NCI-H1092 treated with DMSO at 0.1 percent for 48 hours (cell line): ENCODE measurements at places on chromosomes 1 and 21.
A peak's percentile ranks its signal among the peaks of the same experiment; 100 is the strongest.

DNA sequence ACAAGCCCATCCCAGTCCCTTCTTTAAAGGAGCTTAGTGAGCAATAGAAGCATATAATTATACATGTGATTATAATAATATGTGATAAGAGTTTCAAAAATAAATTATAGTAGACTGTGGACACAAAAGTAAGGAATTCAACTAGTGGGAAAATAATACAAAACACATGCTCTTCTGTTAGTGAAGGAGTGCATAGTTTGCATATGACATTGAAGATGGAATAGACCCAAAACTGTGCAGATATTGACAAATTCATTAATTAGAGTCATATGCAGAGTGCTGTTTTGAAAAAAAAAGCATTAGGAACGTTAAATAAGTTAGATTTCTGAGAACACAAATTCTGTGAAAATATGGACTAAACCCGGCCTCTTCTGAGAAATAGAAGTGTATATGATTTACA is 278.8 kb downstream of the ASTN1 start:
- no peak for DNase-seq

DNA sequence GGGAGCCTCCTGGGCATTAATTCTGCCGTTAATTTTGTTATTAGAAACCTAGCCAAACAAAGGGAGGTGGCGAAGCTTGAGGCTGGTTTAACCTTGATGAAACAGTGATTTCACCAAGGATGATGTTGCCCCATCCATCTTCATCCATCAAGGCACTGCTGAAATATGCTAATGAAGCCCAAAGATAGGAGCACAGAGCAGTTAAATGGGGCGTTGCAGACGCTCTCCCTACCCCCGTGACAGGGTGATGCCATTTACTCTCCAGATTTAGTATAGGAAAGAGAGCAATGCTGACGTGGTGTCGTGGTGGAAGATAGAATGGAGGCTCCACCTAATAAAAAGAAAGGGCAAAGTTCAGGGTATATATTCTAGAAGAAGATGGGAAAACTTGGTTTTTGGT is 84.0 kb downstream of the PBX1 start:
- no peak for DNase-seq

- peak; percentile 74 for DNase-seq
Observed at GRCh38 chr1:15740924-15741850, 1.1 kb upstream of the TMEM82 start.

GRCh38 chr1:248611883-248612414 is 14.4 kb upstream of the OR2T10 start:
- DNase-seq: no peak

DNA sequence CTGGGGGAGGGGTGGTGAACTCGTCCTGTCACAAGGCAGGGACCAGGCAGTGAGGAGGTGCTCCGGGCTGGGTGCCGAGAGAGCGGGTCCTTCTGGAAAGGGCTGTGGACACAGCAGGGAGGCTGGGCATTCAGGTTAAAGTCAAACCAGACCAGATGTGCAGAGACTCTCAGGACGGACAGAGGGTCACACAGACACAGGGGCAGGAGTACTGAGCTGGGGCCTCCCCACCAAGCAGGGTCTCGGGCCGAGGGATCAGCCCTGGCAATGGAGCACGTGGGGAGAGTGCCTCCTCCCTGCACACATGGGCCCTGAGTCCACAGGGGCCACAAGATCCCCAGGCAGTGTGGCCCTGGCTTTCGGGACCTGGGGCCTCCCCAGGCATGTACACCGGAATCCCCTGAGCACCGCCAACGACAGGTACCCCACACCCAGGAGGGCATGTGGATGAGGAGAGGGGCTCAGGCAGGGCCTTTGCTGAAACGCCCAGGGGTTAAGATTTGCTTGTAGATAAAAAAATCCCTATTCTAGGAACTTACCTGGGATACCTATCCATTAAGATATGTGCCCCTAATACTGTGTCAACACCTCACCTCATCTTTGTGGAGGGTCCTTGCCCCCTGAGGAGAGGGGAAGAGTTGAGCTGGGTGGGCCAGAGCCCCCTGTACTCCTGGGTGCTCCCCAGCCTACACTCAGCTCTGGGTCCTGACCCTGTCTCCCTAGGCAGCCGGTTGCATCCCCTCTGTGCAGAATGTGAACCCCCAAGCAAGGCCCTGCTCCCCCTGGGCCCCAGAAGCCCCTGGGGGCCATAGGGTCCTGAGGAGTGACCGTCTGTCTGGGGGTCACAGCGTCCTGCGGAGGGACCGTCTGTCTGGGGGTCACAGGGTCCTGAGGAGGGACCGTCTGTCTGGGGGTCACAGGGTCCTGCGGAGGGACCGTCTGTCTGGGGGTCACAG is 46.9 kb upstream of the ADARB1 start:
- DNase-seq: no peak

DNA sequence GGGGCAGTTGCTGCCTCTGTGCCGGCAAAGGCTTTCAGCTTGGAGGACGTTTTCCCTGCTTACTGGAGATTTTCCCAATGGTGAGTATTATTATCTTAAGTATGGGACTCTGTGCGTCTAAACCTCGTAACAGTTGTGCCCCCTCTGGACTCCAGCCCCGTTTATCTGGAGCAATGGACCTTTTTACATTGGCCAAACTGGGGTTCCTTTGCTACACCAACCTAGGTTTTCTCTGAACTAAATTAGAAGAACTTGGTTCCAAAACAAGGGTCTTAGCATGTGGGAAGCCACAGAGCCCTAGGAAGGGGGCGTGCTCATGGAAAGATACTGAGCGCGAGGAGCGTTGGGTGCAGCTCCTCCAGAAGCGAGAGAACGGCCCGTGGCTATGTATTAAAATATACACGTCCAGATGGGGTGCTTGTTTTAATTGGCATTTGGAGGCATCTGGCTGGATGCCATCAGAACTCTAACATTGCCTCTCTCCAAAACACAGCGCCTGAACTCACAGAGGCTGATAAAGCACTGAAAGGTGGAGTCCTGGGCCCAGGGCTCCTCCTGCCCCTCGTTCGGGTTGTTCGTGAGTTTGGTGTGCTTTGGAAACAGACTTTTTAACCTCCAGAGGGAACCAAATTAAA is 28.4 kb downstream of the POFUT2 start:
- no peak for DNase-seq

DNA sequence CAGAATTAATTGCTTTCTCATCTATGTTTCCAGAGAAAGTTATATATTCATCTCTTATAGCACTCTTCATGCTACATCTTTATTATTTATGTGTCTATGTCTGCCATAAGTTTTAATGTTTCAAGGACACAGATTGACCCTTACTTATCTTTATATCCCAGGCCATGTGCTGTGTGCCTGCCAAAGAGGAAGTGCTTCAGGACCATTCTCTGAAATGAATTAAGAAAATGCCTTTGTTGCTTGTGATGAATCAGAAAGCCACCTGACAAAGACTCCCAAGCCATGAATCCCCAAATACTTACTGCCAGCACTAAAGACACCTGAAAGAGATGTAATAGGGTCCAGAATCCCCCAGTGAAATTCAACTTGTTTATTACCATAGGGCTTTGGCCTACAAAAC is 342.1 kb upstream of the C1orf87 start:
- no peak for DNase-seq

DNA sequence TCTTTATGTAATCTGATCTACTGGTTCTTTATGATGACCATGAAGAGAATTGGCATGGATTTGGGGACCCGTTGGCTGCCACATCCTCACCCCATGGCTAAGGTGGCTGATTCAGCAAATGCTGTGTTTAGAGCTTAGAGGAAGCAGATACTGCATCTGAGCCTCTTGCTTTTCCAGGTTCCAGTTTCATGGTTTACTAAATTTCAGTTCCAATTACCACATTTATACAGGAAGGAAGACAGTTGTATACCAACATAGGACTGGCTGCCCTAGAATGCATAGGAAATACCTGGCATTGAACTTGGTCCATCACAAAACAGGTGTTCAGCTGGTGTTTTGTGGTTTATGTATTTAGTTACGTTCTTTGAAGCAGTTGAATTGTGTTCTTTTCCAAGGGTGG is 107.1 kb downstream of the ST3GAL3 start:
- DNase-seq: no peak

DNA sequence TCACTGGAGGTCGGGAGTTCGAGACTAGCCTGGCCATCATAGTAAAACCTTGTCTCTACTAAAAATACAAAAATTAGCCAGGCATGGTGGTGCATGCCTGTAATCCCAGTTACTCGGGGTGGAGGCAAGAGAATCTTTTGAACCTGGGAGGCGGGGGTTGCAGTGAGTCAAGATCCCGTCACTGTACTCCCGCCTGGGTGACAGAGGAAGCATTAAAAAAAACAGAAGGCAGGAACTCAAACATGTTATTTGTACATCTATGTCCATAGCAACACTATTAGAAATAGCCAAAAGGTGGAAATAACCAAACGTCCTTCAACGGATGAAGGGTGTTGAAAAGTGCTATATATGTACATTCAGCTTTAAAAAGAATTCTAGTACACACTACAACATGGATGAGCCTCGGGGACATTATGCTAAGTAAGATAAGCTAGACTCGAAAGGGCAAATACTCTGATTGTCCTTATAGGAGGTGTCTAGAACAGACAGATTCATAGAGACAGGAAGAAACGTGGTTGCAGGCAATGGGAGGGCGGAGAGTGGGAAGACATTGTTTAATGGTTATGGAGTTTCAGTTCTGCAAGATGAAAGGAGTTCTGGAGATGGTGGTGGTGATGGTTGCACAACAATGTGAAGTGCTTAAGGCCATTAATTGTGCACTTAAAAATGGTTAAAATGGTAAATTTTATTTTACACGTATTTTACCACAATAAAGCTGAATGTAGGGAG is 19.2 kb downstream of the NLRP3 start:
- DNase-seq: no peak

DNA sequence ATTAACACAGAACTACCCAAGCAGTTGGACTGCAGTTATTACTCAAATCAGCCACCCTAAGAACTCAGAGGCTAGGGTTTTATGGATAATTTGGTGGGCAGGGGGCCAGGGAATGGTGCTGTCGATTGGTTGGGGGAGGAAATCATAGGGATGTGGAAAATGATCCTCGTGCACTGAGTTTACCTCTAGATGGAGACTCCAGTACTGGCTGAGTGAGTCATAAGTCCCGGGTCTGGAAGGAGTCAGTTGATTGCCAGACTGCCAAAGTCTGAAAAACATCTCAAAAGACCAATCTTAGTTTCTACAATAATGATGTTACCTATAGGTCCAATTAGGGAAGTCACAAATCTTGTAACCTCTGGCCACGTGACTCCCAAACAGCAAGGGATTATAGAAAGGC is 257.5 kb upstream of the PRMT6 start:
- DNase-seq: no peak

DNA sequence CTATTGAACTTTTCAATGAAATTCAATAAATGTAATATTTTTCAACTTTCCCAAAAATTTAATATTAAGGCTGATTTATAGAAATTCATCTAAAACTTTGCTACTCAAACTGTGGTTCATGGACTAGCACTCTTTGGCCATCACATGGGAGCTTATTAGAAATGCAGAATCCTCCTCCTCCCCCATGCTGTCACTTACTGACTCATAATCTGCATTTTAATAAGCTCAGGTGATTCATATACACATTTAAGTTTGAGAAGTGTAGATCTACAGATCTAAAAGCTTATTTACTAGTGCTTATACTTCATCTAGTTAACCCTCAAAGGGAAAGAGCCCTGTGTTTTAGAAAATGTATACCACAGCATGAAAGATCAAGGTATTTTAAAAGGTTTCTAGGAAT is 84.3 kb downstream of the HS2ST1 start:
- DNase-seq: no peak

DNA sequence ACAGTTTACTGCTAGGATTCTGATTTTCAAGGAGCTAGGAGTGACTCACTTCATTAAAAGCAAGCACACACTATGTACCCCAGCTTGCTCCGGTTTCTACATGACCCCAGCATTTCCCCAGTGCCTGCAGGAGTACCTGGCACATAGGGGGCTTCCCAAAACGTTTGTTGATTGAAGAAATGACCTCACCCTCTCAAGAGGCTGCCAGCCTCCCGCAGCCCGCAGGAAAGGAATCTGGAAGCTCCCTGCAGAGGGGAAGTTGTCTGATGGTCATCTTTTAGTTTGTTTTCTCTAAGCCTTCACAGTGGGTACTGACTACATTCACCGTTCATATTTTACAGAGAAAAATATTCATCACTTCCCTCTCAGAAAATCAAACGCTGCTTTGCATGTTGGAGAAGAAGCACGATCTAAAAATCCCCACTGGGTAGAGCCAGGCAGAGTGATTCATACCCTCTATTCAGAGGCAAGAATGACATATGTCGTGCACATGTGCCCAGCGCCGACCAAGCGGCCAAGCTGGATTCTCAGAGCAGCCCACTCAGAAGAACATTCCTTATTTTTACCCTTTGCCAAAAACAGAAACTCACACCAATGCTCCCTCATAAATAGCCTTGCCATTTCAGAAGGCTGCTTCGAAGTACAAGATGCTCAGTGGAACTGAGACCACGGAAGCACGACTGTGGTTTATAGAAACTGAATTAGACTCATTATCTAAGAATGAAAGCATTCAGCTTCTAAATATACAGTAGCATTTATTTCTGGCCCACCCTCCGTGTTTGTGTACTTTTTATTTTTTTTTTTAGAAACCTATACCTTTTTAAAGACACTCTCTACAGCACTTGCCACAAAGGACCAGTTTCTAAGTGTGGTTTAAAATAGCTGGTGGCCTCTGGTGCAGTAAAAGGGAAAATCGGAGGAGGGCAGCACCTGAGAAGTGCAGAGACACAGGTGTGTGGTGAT is 143.2 kb downstream of the MIS18A start:
- DNase-seq: no peak
